ENCODE measurements at places on chromosomes 11 and 22.

DNA sequence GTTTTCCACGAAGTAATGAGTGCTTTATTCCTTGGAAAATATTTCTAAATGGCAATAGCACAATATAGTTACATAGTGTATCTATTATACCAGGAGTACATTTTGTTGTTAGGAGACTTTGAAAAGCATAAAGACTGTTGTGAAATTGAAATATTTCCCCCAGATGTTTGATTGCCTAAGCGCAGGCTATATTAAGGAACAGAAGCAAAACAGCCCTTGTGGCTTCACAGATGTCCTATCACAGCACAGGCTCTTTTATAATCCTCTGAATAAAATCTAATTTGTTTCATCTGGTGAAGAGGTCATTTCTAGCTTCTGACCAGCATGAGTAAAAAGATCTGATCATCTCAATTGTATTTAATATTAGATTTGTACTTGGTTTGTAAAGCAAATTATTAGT, 48.2 kb downstream of the BSX start:
- no peak for DNase-seq

DNA sequence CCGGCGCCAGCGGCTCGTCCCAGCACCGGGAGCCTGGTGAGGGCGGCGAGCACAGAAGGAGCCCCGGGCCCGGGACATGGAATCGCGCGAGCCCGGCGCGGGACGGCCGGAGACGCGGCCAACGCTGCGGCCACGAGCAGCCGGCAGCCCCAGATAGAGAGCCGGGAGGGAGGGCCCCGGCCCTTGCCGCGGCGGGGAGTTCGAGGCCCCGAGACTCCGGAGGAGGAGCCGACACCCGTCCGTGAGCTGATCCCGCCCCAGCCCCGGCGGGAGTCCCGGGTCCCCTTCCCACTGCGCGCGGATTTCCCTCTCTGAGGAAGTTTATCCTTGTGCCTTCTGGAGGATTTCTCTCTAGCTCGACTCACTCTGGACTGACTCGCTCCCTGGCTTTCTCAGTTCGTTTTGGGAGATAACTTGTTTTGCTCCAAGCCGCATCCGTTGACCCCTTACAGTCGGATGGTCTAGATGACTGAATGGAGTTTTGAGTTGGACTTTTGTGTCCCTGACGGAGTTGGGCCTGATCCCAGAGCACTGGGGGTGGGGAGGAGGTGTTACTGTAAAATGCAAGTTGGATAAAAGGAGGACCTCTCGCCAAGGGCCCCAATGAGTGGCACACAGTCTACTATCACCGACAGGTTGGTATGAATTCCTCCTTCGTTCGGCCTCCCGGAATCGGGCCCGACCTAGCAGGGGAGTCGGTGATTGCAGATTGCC, 585 bp downstream of the ARHGEF12 start:
- peak; percentile 16 for DNase-seq

DNA sequence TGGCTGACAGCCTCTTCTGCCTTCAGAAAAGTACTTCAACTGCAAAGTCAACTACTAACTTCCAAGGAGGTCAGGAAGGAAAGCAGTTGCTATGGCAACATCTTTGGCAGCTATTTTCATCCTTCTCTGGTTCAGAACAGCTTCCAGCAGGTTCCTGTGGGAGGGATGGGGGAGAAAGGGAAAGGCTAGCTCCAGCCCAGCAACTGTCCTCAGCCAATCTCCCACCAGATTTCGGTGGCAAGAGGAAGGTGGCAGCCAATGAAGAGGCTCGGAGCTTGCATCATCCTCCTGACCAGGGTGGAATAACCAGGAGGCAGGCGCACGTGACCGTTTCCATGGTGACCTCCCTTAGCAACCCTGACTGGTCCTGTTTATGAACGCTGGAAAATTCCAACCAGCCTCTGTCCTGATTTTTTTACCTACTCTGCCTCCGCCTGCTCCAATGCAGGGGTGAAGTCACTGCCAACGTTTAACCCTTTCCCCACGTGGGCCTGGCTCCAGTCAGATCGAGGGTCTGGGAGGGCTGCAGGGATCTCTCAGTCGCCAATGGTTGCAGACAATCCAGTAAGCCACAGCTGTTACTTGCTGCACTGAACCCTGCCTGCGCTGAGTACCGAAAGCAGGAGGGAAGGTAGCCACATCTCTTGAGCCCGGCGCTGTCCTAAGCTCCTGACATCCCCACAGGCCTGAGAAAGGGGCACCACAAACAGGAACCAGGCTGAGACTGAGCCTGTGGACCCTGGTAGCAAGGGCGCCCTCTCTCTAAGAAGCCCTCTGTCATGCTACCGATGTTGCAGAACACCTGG, 11.2 kb upstream of the MALAT1 start:
- peak; percentile 100 for DNase-seq

DNA sequence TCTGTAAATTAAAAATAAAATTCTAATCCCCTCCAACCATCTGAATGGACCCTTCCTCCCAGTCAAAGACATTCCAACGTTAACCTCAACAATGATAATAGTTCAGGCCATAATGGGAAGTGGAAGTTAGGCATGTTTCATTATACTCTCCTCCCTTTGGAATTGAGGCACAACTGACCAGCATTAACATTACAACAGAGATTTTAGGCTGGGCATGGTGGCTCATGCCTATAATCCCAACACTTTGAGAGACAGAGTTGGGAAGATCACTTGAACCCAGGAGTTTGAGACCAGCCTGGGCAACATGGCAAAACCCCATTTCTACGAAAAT, 2.4 kb upstream of the CTSF start:
- DNase-seq: no peak

GRCh38 chr11:86741839-86742805, 58.2 kb upstream of the PRSS23 start:
- peak; percentile 92 for DNase-seq

GRCh38 chr22:27401321-27401720, 400.2 kb downstream of the MN1 start:
- peak; percentile 38 for DNase-seq

DNA sequence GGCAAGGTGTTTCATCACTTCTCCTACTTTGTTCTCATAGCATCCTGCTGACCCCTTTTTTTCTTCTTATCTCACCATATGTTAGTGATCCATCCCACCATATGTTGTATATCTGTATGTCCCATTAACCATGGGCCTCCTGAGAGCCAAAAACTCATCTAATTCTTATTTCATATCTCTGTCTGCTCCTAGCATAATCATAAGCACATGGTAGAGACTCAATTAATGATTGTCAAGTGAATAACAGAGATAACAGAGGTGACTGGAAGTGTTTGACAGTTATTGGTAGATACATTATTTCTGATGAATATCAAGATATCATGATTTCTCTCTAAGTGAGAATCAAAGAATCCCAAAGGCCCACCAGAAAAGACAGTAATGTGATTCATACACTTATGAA, 138.1 kb upstream of the MPPED2 start:
- DNase-seq: no peak

DNA sequence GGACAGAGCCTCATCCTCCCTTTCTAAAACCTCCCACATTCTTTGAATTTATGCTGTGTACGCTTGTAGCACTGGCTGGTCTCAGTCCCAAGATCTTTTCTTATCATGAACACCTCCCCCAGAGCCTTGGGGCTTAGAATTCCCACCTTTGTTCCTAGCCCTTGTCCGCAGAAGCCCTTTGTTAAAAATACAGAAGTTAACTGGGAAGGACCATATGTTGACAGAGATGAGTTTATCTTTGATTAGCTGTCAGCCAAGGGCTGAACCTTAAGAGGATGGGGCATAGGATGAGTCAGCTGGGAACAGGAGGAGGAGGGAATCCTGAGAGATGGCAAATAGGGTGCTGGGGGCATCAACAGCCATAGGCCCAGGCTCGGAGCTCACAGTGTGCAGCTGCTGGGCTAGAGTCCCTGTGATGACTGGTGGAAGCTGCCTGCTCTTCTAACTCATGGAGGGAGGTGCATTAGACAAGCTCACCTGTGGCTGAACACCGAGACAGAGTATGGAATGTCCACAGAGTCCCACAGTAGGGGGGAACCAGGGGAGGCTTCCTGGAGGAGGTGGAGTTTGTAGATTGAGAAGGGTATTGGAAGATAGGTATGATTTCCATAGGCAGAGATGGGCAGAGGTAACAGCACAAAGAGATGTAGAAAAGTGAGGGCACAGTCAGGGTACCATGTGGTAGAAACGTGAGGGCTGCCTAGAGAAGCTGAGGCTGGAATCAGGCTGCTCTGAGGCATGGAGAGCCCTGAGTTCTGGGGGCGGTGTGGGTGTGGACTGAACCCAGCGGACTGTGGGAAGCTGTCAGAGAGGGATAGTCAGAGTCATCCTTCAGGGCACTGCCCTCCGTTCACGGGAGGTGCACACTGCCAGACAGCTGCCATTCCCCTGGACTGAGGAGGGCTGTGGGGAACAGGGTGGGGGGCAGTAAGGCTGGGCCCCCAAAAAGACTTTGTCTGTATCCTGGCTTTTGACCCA, 9.9 kb downstream of the MICAL2 start:
- DNase-seq: no peak

- no peak for DNase-seq
Measured at GRCh38 chr22:42202669-42203068, 67.8 kb downstream of the TCF20 start.

GRCh38 chr22:42001121-42001520, 2.5 kb downstream of the WBP2NL start:
- peak; percentile 6 for DNase-seq

DNA sequence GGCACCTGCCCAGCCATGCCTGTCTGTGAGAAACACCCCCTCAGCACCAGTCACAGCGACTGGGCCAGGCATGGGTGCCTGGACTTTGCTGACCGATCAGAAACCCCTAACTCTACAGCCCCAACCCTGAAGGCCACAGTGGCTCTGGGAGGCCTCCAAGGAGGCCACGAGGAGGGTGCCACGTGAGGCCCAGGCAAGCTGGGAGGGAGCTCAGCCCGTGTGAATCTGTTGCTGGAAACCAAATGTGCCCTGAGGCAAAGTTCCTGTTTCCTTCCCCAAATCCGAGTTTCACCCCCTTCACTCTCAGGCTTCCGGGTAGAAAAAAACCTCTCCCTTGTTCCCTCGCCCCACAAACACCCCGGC, 1.3 kb downstream of the UNC93B1 start:
- DNase-seq: no peak

DNA sequence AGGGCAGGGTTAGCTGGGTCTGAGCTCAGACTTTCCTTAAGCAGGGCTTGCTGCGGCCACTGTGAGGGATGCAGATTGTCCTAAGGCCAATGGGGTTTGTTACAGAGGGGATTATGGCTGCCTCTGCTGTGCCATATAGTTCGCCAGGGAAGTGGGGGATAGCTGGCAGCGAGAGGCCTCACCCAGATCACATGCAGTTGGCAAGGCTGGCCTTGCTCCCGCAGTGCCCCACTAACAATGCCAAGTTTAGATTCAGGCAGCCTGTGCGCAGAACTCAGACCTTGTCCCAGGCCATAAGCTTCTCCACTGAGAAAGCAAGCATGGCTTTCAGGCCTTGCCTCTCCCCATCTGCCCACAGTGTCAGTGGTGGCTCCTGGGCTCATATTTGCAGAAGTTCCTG, 4.7 kb upstream of the APOL2 start:
- no peak for DNase-seq

- no peak for DNase-seq
Measured at GRCh38 chr11:69368119-69368880, 74.3 kb downstream of the MYEOV start.

DNA sequence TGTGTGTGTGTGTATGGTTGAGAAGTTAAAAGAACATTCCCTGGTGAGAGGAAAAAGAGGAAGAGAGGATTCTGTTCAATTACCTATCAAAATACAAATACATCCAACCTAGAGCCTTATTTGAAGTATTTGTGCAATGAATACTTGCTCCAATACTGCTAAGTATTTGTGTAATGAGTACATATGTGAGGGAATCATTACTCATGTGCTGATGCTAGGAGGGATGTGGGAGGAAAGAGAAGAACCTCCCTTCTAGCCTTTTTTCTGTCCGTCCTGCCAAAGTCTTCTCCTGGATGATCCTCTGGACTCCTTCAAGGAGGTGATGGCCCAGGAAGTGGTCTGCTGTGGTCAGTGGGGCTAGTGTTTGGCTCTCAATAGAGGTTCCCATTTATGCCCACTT, 36.0 kb upstream of the ACCSL start:
- DNase-seq: peak; percentile 57

GRCh38 chr11:37946155-37946766, 1348.2 kb upstream of the RAG2 start:
- DNase-seq: peak; percentile 19

DNA sequence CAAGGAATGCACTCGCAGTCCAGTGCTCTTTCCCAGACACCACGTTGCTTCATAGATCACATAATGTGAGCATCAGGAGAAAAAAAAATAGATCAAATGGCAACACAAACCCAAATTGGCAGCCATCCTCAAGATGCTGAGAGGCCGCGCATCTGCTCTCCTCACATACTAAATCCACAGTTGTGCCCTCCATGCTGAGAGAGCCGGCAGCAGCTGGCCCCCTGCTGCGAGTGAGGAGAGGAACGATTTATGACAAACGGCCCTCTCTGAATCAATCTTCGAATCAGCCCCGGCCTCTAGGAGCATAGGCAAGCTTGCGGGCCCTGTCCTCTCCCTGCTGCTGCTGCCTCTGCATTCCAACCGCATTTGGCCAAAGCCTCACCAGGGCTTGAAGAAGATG, 159.9 kb upstream of the TENM4 start:
- no peak for DNase-seq

DNA sequence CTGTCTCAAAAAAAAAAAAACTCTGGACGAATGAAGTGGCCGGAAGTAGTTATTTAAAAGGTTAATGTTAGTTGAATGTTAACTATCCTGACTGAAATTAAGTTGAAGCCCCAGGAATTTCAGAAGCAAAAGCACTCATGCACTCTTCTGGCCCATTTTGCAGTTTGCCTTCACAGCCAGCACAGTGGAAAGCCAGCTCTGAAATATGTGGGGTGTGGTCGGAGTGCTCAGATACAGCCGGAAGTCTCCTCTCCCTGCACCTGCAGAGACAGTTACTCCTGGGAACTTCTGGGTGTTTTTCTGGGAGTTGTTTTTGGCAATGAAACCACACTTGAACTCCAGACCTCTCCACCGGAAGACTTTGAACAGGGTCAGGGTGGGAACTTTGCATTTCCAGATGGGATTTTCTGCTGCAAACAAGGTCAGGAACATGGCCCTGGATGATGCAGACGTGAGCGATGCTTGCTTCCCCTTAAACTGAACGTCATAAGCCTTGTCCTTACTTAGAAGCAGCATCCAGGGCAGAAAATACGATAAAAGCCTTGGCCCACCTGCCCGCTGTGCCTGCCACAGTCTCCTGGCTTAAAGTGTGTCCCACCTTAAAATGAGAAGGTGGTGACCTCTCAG, 21.5 kb upstream of the CABP2 start:
- DNase-seq: no peak

DNA sequence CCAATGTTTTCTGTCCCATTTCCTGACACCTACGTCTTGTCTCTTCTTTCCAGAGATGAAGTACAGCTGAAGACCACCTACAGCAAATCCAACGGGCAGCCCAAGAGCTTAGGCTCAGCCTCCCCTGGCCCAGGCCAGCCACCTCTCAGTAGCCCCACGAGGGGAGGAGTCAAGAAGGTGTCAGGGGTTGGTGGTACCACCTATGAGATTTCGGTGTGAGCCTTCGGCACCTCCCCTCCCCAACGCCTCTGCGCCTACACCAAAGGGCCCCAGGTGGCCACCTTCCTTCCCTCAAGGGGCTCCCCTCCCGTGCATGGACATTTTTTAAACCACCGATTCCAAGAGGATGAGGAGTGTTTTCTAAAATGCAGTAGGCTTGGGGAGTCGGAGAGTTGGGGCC, 12.2 kb downstream of the MED19 start:
- no peak for DNase-seq

- no peak for DNase-seq
Measured at GRCh38 chr11:73972620-73973449, 9.8 kb downstream of the UCP2 start.

GRCh38 chr22:37219533-37219932, 7.3 kb upstream of the SSTR3 start:
- DNase-seq: no peak
